ENCODE measurements at places on chromosomes 7 and 10. TPM values are rescaled to one million over a fixed set of nuclear protein-coding genes. Genes with fewer than 3 reads are reported as not detected.

DNA sequence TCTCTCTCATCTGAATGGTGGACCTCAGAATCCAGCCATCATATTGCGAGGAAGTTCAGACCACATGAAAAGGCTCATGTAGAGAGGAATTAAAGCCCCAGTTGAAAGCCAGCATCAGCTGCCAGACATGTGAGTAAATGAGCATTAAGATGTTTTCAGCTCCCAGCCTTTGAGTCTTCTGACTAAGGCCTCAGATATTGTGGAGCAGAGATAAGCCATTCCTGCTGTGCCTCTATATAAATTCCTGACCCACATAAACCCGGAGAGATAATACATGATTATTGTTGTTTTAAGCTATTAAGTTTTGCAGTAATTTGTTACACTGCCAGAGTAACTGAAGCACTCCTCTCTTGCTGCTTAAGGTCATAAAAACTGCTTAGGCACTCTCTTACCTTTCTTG lies 14.6 kb downstream of the FAM149B1 start:
- no peak for DNase-seq

DNA sequence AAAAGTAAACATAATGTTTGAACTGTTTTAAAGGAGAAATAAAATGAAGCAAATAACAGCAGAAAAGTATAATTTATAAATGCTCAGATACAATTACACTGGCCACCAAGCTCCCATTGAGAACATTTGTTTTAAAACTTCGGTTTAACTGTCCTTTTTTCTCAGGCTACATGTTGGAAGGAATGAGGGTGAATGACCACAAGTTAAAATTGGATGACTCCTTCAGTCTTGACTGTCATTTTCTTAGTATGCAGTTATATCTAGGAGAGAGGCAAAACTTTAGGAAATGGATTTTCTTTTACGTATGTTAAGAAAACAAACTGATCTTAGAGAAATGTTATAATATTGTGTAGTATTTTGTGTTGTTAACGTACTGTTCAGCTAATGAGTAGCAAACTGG lies 5.0 kb downstream of the TRIM24 start:
- DNase-seq: no peak

MYO3A gene
- 0.29 TPM for total RNA-seq

- peak; percentile 64 for DNase-seq
These were observed 31.4 kb upstream of the PDCD4 start for GRCh38 chr10:110840225-110840922.

DNA sequence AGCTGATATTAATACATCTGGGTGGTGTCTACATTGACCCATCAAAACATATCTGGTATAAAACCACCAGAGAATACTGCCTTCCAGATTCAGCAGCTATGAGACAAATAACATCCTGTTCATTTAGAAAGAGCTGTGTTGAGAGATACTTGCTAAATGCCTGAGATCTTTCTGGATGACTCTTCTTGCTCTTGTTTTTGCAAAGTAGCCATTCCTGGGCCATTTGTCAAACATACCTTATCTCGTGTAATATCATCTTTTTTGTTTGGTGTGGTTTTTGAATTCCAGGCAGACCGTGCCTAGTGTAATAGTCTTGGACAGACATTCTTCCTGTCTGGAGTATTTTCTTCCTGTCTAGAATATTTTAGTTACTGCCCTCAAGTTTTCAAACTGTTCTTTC lies 74.7 kb upstream of the PRR15 start:
- DNase-seq: no peak

FXYD4 gene
- total RNA-seq: not detected

HOXA2 gene
- total RNA-seq: 0.80 TPM

DNA sequence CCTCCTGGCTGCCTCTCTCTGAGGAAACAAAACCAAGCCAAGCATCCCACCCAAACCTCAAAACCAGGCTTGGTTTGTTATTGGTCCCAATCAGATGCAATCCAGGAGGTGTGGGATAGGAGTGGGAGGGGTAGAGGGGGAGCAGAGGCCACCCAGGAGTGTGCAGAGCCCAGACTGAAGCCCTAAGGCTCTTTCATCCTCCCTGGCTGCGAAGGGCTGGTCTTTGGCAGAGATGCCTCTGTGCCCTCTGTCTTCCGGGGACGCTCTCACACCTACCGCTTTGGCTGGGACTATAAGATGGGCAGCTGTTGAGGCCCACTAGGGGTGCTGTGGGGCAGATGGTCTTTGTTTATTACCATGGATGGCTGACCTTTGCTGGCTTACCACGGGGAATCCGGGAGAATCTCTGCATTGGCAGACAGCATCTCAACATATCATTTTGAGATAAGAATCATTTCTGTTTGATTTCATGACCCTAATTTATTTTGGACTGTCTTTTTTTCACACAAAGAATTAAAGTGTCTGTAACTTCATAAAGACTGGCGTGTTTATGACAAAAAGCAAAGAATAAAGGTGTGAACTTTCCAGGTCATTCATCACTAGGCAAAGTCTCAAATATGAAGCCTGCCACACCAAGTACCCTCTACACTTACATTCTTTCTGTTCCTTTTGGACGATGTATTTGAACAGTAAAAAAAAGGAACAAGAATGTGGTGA lies 6.5 kb upstream of the DENND2A start:
- DNase-seq: no peak

RELN gene
- 9.8 TPM for total RNA-seq

- peak; percentile 38 for DNase-seq
These were observed 9.3 kb downstream of the ADAP1 start for GRCh38 chr7:945147-945555.

CD36 gene
- total RNA-seq: 919 TPM

- no peak for DNase-seq
These were observed 8.1 kb upstream of the ANK3 start for GRCh38 chr10:60397792-60398191.

DNA sequence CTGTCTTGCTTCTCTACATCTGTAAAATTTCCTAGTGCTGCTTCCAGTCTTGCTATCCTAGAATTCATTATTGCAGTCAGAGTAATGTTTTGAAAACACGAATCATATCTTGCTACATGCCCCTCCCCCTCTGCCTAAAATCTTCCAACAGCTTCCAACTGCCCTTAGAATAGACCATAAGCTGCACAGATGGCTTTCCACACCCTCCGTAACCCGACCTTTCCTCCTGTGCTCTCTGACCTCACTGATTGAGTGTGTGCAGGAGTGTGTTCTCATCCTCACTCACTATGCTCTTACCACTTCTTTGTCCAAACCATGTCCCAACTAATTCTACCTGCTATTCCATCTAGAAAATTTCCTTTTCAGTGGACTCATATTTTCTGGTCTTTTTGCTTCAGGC lies 121.2 kb upstream of the ANKRD1 start:
- no peak for DNase-seq

DNA sequence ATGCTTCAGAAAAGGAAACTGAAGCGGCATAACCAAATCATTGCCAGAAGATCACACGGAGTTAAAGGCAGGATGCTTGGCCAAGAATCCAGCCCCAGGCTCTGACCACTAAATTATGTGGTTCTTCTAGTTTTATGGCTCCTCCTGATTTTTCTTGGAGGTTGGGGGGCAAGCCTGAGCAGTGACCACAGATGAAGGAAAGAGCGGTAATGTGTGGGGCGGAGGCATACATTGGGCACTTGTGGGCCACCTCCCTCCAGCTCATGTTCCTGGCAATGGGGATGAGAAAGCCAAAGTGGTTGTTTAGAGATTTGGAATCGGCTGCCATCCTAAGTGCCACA lies 3.2 kb downstream of the TRPV6 start:
- DNase-seq: no peak

DNA sequence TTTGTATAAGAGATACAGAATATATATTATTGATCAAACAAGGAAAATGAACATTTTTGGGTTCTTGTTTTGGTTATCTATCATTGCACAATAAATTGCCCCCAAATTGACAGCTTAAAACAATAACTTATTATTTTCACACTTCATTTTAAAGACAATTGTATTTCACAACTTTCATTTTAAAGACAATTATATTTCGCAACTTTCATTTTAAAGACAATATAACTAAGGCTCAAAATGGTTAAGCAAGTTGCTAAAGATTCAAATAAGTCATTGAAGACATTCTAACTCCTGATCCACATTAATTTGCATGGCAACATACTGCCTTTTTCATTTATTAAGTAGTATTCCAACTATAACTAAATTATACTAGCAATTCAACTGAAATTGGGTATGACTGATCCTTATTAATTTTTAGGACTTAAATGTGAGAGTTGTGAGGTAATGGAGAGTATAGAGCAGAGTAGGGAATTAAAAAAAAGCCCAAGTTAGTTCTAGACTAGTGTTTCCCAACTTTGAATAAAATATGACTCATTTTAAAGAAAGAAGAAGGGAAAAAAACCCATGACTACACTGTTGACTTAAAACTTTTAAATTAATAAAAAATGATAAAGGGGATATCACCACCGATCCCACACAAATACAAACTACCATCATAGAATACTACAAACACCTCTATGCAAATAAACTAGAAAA lies 9.9 kb upstream of the STEAP2 start:
- DNase-seq: no peak

DNA sequence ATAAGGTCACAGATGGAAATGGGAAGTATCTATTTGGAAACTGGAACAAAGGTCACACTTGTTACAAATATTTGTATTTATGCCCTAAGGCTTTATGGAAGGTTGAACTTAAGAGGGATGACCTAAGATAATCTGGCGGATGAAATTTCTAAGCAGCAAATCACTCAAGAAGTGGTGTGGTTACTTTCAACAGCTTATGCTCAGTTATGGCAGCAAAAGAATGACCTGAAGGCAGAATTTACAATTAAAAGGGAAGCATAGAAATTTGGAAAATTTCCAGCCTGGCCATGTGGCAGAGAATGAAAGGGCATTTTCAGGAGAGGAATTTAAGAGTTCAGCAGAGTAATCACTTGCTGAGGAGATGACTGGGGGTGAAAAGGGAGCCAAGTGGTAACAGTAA lies 95.8 kb upstream of the TNS3 start:
- DNase-seq: no peak

GRCh38 chr10:5604961-5605360 lies 61.4 kb downstream of the ASB13 start:
- DNase-seq: no peak

GRCh38 chr7:519484-520390 lies at the start of gene PDGFA:
PDGFA (minus strand) TSS chr7:519846; CDS start chr7:519001, 845 bp downstream.
- DNase-seq: no peak

- no peak for DNase-seq
These were observed 63.7 kb upstream of the ANTXRL start for GRCh38 chr10:46223064-46223480.

DNA sequence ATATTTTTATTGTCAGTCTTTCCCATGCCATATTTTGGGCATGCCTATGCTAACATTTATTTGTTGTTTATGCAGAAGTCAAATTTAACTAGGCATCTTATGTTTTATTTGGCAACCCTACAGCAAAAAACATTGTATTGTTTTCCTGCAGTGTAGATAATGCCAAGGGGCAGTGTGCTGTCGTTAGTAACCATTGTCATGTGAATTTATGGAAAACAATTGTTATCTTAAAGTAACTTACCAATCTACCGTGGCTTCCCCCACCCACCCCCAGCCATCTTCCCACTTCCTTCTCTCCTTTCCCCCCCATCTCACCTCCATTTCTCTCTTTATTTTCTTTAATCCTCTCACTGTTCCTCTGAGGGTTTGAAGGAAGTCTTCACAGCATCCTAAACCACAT lies 370.5 kb downstream of the ACTR3B start:
- no peak for DNase-seq

DNA sequence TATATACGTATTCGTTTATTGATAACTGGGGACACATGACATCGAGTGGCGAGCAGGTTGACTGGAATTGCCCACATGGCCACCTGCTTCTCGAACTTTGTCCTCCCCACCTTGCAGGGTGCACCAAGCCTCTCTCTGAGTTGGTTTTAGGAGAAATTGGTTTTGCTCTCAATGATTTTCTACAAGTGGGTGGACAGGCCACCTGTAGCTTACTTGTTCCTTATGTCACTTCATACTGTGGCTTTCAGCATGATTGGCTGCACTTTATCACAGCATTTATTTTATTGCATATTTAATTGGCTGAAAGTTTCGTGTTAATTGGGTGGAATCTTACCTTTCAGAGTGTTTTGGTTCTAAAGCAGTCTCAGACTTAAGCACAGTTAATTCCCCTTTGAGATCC lies 215.6 kb upstream of the SHH start:
- no peak for DNase-seq

DNA sequence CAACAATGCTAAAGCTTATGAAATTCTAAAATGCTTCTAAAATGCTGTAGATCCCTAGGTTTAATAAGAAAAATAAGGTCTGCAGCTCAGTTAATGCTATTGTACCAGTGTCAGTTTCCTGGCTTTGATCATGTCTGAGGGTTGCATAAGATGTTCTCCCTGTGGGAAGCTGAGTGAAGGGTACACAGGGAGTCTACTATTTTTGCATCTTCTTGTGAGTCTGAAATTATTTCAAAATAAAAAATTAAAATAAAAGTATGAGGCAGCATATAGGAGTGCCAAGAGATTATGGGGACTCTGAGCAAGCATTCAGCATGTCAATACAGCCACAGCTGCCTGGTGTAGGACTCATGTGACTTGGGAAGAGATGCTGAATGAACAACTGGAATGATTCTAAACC lies 14.7 kb downstream of the CHST15 start:
- DNase-seq: no peak

DNA sequence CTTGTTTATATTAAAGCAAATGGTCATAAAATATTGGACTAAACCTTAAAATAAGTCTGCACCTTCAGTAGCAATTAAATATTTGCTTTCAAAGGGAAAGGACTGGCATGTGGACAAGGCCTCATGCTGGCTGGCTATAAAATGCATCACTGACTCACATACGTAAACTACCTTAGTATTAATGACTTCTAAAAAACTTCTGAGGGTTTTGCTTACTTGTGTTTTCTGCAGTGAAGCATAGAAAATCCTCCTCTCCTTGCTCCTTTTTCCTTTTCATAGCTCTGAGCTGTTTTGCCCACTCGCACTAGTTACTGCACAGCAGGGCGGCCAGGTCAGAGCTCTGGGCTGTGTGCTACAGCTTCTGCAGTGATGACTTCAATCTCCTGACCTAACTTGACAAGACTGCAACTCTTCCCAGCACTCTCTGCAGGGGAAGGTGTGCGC lies 82.3 kb downstream of the CUL2 start:
- DNase-seq: no peak

MYL7 gene
- 0.73 TPM for total RNA-seq

DNA sequence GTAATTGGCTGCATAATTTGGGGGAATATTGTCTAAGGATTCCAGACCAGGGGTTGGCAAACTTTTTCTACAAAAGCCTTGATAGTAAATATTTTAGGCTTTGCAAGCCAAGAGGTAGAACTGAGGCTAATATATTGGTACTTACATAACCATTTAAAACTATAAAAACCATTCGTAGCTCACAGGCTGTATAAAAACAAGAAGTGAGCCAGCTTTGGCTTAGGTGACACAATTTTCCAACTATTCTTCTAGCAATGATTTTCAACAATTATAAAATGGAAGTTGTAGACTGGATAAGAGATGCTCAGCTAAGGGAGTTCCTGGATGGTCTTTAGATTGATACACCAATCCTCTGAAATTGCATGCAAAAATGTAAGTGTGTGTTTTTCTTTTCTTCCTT lies 1.4 kb downstream of the GPR141 start:
- DNase-seq: no peak

- no peak for DNase-seq
These were observed 37.6 kb downstream of the MCU start for GRCh38 chr10:72729528-72729927.

BICC1 gene
- 24.3 TPM for total RNA-seq

Measured in breast epithelium (tissue), 4 donors.